ENCODE measurements at places on chromosomes 3 and 15.

- DNase-seq, result no peak
Measured at GRCh38 chr15:90044191-90044590, 43.1 kb downstream of the ZNF710 start.

DNA sequence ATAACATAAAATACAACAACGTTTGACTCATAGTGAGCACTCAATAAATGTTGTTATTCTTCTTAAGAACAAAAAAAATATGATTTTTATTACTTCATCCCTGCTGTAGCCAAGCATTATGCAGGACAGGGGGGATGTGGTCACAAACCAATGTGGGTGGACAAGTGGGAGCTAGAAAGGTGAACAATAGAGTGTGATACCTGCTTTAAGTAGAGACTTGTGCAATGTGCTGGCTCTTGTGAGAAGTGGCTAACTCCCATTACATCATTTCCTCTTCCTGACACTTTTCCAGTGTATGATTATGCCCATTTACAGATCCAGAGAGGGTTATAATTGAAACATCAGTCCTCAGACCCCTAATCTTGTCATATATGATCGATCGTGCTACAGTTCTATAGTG is 193.6 kb downstream of the UBE2E2 start:
- DNase-seq, result no peak

DNA sequence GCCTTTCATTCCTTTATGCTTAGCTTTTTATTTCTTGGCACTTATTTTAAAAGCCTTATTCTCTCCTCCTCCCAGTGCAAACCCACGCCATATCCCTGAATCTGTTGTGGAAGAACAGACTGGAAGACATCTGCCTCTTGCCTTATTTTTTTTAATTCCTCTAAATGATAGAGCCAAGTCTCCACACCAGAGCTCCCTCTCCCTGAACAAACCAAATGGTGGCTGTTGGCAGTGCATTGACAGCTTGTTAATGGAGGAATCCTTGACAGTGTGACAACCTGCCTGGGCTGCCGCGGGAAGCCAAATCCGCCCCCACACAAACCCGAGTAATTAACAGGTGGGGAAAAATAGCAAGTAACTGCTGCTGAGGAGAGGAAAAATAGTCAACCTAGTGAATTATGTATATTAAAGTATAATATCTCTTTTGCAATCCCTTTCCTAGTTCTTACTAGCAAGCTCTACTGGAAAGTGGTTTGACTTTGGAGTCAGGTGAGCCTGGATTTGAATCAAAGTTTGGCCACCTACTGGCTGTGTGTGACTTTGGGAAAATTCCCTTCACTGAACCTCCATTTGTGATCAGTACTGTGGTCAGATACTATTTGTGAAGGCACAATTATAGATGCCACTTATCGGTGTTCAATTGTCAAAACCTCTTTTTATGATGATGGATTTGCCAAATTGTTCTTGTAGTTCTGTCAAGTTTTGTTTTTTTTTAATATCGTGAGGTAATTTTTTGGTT is 589.6 kb downstream of the PDCD6IP start:
- DNase-seq, result no peak

DNA sequence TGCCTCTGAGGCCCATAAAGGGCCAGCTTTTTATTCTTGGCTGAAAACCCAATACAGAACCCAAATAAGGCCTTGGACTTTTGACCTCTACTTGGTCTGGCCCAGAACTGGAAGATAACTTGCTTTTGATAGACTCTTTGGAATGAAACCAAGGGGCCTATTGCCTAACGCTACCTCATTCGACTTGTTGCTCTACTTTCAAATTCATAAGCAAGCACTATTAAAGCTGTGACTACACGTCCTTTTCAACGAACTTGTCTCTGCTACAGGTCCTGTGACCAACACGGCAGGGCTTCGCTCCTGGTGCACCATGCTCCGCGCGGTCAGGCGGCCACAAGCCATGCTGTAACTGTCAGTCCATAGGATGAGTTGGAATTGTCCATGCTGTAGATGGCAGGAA is 385.4 kb downstream of the MFSD1 start:
- DNase-seq, result no peak

DNA sequence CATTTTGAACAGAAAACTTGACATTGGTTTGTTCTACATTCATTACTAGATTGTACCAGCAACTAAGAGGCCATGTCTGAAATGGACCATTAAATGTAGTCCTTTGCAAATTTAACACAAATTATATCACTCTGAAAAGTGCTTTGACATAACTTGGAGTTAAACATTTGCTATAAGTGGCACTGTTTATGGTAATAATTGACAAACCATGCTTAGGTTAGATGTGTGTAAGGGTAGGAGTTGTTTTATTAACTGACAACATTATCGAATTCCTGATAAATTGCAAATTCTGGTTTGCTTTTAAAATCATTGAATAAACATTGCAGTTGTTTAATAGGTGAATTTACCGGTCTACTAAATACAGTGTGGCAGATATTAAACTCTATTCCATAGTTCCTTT is 6.1 kb upstream of the TMEM207 start:
- no peak for DNase-seq

- no peak for DNase-seq
Measured at GRCh38 chr15:67815036-67815592, 10.2 kb upstream of the SKOR1 start.

- DNase-seq, result no peak
Measured at GRCh38 chr3:194830401-194830800, 144.7 kb downstream of the FAM43A start.

- no peak for DNase-seq
Measured at GRCh38 chr15:70618929-70619328, 144.4 kb downstream of the UACA start.

- no peak for DNase-seq
Measured at GRCh38 chr3:97417-98258, 98.9 kb upstream of the CHL1 start.

GRCh38 chr15:51229907-51230330 is 108.5 kb downstream of the CYP19A1 start:
- no peak for DNase-seq

GRCh38 chr3:146223401-146224373 is 27.2 kb downstream of the PLSCR4 start:
- DNase-seq, result no peak

GRCh38 chr15:73923488-73924164 is 2.6 kb upstream of the LOXL1 start:
- DNase-seq, result no peak

DNA sequence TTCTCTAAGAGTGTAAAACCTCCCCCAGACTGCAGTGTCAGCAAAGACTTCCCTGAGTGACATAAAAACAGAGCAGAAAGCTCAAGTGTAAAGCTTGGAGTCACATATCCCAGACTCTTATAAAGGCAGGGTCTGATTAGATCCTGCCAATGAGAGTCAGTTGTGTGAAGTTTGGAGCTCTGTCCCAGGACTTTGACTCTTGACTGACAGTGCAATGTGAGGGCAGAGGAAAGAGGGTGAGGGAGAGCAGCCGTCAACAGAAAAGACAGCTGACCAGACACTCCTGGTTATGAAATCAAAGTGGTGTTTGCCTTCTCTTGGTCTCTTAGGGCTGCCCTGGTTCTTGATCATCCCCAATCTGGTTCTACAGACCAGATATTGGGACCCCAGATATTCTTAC is 393.2 kb downstream of the ERC2 start:
- DNase-seq, result no peak

GRCh38 chr3:10683106-10683505 is 132.9 kb upstream of the SLC6A11 start:
- no peak for DNase-seq

DNA sequence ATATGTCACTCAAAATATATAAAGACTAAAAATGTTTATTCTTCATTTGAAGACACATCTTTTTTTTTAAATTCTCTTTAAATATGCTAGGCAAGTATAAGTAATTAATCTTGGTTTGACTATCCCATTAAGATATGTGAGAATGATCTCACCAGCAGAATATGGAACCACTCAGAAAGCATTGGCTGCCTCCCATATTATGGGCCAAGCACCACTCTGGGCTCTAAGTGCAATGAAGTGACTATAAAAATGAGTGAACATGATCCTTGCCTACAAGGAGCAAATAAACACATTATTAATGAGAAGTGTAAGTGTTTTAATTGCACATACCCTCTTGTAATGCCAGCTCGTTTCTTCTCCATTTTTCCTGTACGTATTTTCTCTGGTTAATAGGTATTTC is 328.5 kb downstream of the NAALADL2 start:
- no peak for DNase-seq
